ENCODE measurements at places on chromosomes 2 and 18.
A peak's percentile ranks its signal among the peaks of the same experiment; 100 is the strongest.

GRCh38 chr18:37481072-37481471, 84.5 kb downstream of the CELF4 start:
- no peak for DNase-seq

DNA sequence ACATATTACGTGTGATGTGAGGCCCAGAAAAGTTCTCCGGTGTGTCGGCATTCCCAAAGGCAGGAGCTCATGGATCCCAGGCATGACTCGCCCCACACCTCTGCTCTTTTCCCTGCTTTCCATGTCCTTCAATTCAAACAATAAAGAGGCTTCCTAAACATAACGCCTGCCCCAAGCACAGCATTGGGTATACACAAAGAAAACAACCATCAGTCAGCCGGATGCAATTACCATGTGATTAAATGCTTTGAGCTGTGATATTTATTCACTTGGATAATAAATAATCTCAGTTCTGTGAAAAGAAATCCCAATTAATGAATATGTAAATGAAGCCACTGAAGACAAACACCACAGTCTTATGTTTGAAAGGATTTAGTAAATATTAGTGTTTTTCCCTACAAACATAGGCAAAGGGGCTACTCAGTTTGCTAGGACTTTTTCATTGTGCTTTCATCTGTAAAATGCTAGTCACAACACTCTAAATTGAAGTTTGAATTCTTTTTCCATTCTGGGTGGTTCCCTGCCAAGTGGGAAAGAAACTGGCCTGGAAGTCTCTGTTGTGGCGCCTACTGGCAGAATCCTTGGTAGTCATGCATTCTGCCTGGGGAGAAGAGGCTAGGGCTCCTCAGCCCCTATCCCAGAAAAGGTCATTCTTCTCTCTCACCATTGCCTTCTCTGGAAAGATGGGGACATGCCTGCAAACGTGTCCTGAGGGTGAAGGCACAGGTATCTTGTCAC, 144.7 kb downstream of the COL6A3 start:
- DNase-seq = no peak

- DNase-seq = no peak
Observed at GRCh38 chr2:108586631-108587030, 52.4 kb downstream of the LIMS1 start.

DNA sequence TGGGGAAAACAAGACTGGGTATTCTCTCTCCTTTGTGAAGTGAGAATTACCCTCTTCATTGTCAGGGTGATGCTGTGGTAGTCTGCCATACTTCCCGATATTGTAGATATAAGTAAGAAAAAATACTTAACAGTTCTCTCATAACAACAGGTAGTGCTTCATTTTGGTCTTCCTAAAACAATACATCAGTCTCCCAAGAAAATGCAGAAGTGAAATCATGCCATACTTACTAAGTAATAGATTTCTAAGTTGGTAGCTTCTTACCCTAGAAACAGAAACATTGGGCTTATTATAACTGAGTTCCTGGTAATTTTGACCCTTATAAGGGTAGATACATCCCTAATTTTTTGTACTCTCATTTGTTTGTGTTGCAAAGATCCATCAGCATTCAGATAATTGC, 460.7 kb upstream of the DCC start:
- DNase-seq = no peak

GRCh38 chr2:46984642-46985476, 69.3 kb upstream of the MCFD2 start:
- peak; percentile 33 for DNase-seq

DNA sequence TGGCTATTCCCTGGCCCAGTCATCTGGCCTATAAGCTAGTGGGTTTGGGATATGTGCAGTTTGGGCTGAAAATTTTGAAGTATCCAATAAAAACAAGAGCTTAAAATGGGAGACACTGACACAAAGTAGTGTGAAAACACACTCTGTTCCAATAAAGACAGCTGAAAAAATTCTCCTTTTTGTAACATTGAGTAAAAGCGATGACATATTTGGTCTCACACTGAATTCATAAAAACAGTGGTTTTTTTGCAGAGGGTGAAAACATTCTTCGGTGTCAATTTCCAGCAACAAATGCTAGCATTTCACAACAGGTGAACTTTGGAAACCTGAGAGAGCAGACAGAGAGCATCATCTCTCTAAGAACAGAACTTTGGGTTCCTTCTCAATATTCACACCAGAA, 142.2 kb downstream of the OSR1 start:
- DNase-seq = no peak

- no peak for DNase-seq
Observed at GRCh38 chr18:76522122-76522503, 27.1 kb upstream of the ZNF516 start.

GRCh38 chr2:49224426-49225010, 70.2 kb upstream of the FSHR start:
- DNase-seq = no peak

DNA sequence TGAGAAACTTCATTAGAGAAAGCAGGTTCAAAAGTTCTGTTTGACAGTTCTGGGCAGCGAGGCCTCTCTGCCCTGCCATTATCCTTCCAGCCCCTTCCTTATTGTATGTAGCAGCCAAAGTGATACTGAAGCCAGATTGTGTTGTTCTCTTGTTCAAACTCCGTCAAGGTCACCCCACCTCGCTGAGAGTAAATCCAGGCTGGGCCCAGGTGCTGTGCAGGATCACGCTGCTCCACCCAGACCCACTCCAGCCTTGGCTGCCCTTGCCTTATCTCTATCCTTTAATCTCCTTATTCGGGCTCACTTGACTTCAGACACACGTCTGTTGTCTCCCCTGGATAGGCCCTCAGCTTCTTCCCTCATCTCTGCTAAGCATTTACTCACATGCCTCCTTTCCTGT, 196.1 kb downstream of the CPS1 start:
- DNase-seq = no peak

GRCh38 chr2:207334624-207335371, 169.1 kb upstream of the KLF7 start:
- no peak for DNase-seq

GRCh38 chr2:15675456-15676195, 84.0 kb downstream of the DDX1 start:
- no peak for DNase-seq

DNA sequence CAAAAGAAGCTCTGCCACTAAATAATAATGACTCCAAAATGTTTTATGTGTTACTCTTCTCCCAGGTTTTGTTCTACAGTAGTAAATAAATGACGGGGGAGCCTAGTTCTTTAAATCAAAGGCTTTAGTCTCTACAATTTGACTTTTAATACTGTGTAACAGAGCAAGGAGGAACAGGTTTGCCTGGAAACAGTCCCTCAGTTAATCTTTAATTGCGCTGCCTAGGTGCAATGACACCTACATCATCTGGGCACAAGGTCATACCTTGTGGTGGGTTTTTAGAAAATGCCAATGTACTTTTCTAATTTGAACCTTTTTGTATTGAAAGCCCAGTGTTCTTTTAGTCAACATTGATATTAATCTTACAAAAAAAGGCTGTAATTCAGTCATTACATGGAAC, 287.3 kb upstream of the SETBP1 start:
- no peak for DNase-seq

DNA sequence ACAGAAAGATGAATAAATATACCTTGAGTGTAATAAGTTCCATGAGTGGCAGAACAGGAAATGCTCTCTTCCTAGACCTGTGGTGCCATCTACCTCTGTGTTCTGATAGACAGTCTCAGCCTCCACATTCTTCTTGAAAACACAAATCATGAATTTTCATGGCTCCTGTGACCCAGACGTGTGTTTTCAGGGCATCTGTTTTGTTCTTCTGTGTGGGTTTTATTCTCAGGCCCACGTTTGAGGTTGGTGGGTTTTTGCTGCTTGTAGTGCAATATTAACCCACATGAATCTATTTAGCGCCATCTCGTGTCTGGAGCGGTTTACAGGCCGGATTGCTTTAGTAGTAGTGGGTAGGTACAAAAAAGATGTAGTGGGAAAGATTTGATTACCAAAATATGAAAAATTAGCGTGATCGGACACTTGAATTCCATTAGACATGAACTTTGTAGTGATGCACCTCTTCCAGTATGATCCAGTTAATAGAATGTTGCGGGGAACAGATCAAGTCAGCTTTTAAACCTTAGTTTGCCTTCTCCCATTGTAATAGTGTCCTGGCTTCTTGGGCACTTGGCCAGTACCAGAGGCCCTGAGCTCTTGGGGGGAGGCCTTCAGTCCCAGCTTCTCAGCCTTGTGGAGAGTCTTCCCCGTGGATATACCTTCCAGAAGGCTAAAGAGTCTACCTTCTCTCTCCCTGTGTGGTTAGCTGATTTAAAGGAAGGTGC, 256.5 kb downstream of the TPGS2 start:
- no peak for DNase-seq

DNA sequence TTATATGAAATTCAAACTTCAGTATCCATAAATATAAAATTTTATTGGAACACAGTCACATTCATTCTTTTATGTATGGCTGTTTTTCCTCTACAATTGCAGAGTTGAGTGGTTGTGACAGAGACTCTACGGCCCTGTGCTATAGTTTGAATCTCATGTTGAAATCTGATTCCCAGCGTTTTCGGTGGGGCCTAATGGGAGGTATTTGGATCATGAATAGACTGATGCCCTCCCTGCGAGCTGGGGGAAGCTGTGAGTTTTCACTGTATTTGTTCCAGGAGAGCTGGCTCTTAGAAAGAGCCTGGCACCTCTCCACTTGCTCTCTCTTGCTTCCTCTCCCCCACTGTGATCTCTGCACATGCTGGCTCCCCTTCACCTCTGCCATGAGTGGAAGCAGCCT, 1.7 kb downstream of the PFN4 start:
- no peak for DNase-seq

- DNase-seq = no peak
Observed at GRCh38 chr2:127663566-127664064, 11.7 kb downstream of the LIMS2 start.

GRCh38 chr2:170365686-170366085, 187.7 kb downstream of the MYO3B start:
- no peak for DNase-seq

DNA sequence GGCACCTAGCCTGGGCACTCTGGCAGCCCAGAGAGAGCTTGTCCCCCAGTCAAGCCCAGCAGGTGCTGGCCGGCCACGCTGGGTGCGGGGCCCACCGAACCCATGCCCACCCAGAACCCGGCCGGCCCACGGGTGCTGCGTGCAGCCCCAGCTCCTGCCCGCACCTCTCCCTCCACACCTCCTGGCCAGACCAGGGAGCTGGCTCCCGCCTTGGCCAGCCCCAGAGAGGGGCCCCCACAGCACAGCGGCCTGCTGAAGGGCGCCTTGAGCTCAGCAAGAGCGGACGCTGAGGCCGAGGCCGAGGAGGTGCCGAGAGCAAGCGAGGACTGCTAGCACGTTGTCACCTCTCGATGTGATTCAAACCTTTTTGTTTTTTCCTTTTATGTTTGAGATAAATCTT, 407.0 kb upstream of the KCNJ3 start:
- no peak for DNase-seq

- no peak for DNase-seq
Observed at GRCh38 chr2:159855557-159856061, 57.6 kb upstream of the CD302 start.

DNA sequence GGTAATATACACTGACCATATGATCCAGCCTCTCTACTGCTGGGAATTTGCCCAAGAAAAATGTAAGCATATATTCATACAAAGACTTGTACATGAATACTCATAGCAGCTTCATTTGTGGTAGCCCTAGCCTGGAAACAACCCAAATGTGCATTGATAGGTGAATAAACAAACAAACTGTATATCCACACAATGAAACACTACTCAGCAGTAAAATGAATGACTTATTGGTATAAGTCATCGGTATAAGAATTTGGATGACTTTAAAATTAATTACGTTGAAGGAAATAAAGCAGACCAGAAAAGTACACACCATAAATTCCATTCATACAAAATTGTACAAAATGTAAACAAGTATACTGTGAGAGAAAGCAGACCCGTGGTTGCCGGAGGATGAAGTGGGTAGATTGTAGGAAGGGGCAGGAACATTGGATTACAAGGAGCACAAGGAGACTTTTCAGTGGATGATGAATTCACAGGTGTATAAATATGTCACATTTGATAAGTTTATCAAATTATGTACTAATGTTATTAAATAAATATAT, 376.7 kb downstream of the TDRD15 start:
- no peak for DNase-seq

- DNase-seq = no peak
Observed at GRCh38 chr18:48937869-48938750, 12.7 kb downstream of the SMAD7 start.

- no peak for DNase-seq
Observed at GRCh38 chr18:3171631-3172030, 48.1 kb downstream of the MYOM1 start.

GRCh38 chr2:242046206-242046826, 176.8 kb downstream of the RTP5 start:
- DNase-seq = no peak

- DNase-seq = no peak
Observed at GRCh38 chr2:188519136-188519535, 227.5 kb downstream of the GULP1 start.

- DNase-seq = no peak
Observed at GRCh38 chr2:20164061-20164733, 60.7 kb downstream of the SDC1 start.

- DNase-seq = no peak
Observed at GRCh38 chr18:60113396-60113795, 213.6 kb downstream of the PMAIP1 start.

- no peak for DNase-seq
Observed at GRCh38 chr2:208515099-208515498, 108.5 kb downstream of the PTH2R start.

DNA sequence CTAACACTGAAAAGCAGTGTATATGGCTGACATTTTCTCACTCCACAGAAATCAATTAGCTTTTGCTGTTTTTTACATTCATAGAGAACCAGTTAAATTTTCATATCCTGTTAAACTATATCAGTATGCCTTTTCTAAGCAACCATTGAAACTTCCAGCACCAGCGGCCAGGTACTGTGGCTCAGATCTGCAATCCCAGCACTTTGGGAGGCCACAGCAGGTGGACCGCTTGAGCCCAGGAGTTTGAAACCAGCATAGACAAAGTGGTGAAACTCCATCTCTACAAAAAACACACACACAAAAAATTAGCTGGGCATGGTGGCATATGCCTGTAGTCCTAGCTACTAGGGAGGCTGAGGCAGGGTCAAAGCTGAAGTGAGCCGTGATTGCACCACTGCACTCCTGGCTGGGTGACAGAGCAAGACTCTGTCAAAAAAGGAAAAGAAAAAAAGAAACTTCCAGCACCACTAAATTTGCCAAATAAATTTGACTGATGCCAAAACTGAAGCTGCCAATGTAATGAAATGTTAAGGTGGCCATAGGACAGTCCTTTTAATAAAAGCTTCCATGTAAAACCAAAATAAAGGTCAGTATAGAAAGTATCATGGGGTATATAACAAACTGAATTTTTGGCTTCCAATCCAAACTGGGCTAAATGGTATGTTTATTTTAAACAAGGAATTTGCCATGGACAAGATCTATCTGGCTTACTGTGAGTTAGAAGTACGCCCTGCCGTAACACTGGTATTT, 3.5 kb downstream of the SFT2D3 start:
- no peak for DNase-seq

DNA sequence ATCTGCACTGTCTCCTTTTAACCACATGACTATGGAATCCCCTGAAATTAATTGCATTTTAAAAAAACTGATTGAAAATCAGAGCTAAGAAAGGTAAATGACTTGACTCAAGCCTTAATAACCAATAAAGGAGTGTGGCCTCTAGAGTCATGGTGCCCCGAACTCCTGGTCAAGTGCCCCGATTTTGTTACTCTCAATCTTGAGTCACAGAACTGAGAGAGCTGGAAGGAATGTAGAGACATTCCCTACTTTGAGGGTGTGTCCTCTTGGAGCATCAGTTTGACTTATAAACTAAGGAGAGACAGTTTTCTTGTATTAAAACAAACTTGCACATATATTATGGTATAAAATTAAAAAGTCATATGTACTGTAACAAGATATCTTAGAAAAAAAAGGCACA, 2.4 kb downstream of the WDR43 start:
- DNase-seq = no peak
